Stimulated activated CD4-positive, alpha-beta T cell treated with anti-CD3 and anti-CD28 coated beads, Interleukin-1b, Interleukin-23, amount 100 ng/mL, for 1 hour (primary cell): ENCODE measurements at places on chromosomes 3 and 15.

- DNase-seq, result no peak
Measured at GRCh38 chr15:82808634-82809041, 790 bp upstream of the WHAMM start.

- DNase-seq, result no peak
Measured at GRCh38 chr15:67917636-67918035, 77.8 kb upstream of the RNU6-1 start.

DNA sequence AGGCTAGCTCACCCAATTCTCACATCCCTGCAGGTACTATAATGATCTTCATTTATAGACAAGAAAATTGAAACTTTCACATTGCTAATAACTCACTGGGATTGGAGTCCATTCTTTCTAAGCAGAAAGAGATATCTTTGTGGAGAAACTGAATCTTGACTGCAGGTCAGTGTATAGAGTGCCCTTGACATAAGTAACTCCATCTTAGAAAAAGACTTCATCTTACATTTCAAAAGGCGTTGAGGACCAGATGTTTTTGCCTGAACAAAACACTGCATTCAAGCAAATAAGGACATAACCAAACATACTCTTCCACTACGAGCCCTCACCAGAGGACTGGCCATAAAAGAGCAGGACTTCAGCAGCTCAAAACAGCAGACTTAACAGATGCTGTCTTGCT is 6.8 kb upstream of the CCR3 start:
- no peak for DNase-seq

GRCh38 chr3:128193168-128193567 is 39.9 kb downstream of the EEFSEC start:
- DNase-seq, result no peak

DNA sequence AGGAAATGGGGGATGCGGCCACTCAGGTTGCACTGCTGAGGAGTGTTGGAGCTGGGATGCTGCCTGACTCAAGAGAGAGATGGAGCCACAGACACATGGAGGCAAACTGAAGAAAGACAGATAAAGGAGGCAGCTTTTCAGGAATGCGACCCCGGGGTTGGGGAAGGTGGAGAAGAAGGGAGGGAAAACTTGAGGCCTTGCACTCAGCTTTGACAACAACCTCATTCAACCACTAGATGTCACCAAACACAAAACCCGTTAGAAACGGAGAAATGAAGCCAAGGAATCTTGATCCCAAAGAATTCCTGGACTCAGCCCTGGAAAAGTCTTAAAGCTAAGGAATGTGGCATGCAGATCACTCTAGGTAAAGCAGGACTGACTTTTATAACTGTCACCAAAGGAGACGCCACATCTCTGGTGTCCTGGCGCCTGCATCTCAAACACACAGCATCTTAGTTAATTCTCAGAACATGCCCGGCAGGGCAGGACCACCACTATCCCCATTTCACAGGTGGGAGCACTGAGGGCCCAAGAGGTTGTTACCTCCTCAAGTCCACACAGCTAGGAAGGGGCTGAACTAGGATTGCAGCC is 59.6 kb upstream of the LMCD1 start:
- DNase-seq, result no peak

- DNase-seq, result no peak
Measured at GRCh38 chr3:88610820-88611219, 461.1 kb downstream of the C3orf38 start.
